ENCODE measurements at places on chromosomes 1 and 21.

GRCh38 chr1:8822373-8823294 lies 5.2 kb upstream of the RERE start:
- peak; percentile 94 for DNase-seq

- no peak for DNase-seq
These were observed 40.9 kb downstream of the SMYD2 start for GRCh38 chr1:214321705-214322453.

- peak; percentile 39 for DNase-seq
These were observed 28.7 kb downstream of the KCNA3 start for GRCh38 chr1:110645821-110646735.

DNA sequence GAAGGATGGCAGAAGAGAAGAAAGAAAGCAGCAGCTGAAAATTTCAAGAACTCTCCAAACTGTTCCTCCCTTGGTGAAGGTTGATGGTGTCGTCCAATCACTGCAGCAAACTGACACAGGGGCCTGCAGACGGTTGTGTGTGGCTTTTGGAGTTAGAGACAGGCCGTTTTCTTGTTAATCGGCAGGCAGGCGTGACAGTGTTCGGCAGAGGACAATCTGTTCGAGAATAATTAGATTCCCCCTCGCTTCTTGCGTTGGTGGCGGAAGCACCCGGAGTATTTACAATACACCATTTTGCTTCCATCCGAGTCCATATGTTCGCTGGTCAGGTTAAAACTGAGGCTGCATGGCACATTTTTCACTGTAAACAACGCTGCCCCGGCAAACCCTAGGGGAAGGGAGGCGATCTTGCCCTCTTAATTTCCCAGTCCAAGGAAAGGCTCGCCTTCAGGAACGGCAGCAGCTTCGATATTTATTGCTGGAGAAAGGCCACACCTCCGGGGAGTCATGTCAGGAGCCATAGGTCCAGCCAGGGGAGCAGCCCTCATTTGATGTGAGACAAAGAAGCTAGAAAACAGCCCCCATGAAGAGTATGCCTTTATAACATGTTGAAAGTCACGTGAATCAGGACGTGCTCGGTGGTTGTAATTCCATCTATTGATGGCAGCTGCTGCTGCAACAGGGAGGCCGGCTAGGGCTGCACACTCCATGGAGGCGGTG lies 360.1 kb downstream of the SMYD3 start:
- DNase-seq: no peak

- DNase-seq: no peak
These were observed 597 bp upstream of the TRAF3IP3 start for GRCh38 chr1:209755256-209755655.

- no peak for DNase-seq
These were observed 15.8 kb upstream of the PLA2G2C start for GRCh38 chr1:20202166-20202565.

DNA sequence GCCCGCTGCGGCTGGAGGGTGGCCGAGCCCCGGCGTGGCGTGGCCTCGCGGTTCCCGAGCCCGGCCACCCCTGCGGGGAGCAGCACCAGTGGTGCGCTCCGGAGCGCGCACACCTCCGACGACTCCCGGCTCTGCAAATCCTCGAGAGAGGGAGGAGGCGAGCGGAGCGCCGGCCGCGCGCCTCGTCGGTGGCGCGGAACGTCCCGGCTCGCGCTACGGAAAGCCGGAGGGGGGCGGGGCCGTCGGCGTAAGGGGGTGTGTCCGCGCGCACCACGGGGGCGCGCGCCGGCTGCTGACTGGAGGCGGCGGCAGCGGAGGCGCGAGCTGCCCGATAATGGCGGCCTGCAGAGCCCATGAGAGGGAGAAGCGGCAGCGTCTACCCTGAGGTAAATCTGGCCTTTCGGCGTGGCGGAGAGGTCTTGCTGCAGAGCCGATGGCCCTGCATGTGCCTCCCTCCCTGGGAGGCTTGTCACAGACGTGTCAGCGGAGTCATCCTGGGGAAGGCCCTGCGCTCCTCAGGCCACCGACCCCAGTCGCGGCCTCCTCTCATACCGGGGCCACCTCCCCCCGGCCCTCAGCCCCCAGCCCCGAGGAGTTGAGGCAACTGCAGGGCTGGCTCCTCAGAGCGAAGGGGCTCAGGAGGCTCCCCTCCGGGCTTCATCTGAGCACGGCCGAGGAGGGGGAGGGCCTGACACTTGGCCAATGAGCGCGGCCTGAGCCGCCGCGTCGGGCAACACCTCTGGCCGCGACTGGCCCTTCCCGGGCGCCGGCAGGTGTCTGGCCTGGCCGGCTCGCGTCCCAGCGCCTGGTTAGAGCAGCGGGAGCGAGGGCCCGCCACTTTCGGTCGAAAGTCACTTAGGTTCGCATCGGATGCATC lies at the start of gene PDIK1L:
TSS of gene PDIK1L (plus strand) at position 295 of the 877 bp plus-strand sequence. CDS start 2,485 bp downstream, outside the sequence.
- DNase-seq: peak; percentile 96

DNA sequence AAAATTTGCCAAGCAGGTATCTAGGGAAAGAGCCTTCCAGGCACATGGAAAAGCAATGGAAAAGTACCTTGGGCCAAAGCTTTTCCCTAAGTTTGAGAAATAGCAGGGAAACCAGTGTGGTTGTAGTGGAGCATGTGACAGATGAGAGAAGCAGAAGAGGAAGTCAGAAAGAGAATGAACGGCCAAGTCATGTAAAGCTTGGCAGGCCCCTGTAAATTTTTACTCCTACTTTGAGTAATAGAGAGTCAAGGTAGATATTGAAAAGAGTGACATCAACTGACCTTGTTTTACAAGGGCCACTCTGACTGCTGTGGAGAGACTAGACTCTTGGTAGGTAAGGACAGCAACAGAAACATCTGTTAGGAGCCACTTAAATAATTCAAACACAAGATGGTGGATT lies 180.9 kb upstream of the PRMT6 start:
- no peak for DNase-seq

- no peak for DNase-seq
These were observed 207.0 kb upstream of the VAMP3 start for GRCh38 chr1:7564137-7564536.

GRCh38 chr21:14916676-14917141 lies 148.1 kb downstream of the NRIP1 start:
- DNase-seq: peak; percentile 34

GRCh38 chr1:173893611-173894010 lies 23.5 kb downstream of the SERPINC1 start:
- DNase-seq: no peak

GRCh38 chr1:37560401-37561132 lies 3.8 kb downstream of the DNALI1 start:
- DNase-seq: no peak

GRCh38 chr1:3564921-3565831 lies 46.1 kb downstream of the MEGF6 start:
- DNase-seq: no peak

GRCh38 chr1:94438692-94439276 lies 20.6 kb downstream of the ABCD3 start:
- no peak for DNase-seq

DNA sequence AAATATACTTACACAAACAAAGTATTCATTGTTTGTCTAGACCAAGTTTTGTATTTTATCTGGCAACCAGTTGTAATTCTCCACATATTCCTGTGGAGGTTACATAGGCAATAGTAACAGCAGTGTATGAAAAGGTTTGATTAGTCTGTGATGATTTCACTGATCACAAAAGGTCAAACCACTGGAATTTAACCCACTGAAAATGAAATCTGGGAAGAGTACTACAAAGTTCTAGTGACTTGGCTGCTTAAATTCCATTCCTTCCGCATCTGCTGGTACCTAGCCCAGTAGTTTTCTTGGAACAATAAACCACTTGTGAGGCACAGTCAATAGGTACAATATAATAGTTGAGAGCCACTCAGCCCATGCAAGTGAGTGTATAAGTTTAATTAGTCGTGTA lies 205.4 kb downstream of the NFIA start:
- peak; percentile 80 for DNase-seq

DNA sequence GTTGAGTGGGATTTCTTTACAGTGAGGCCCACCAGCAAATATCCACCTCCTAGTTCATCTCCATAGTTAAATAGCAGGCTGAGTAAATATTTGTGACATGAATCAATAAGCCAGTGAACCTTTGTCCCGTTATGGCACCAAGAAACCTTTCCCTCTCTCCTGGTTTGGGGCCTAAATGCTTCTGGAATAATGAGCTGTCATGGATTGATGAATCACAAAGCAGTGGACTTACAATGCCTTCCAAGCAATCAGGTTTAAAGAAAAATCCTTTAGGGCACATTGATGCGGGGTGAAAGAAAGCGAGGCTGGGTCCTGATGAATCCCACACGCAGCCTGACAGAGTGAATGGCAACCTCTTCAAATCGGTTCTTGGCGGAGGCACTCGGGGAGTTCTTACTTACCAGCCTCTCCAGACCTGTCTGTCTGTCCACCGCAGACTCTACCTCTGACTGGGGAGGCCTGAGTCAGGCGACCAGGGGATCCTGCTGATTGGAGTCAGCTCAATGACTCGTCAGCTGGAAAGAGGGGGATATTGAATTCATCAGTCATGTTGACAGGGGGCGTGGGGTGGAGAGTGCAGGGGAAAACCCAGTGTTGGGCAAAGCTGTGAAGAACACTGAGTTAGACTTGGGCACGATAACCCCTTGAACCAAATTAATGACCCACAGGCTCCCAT lies 247.3 kb downstream of the PLPP3 start:
- peak; percentile 44 for DNase-seq

- DNase-seq: no peak
These were observed 72.7 kb upstream of the JAK1 start for GRCh38 chr1:65039066-65039465.

DNA sequence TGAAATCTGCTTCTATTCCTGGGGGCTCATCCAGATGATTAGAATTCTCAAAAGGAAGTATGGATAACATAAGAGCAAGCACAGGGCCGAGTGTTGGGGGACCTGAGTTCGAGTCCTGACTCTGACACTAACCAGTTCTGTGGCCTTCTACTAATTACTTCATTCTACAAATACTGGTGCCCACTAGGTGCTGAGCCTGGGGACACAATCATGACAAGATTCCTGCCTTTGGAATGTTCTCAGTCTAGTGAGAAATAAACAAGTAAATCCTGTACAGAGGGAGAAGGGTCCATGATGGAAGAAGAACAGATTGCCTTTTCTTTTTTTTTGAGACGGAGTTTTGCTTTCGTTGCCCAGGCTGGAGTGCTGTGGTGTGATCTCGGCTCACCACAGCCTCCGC lies 2.2 kb upstream of the NUAK2 start:
- no peak for DNase-seq

DNA sequence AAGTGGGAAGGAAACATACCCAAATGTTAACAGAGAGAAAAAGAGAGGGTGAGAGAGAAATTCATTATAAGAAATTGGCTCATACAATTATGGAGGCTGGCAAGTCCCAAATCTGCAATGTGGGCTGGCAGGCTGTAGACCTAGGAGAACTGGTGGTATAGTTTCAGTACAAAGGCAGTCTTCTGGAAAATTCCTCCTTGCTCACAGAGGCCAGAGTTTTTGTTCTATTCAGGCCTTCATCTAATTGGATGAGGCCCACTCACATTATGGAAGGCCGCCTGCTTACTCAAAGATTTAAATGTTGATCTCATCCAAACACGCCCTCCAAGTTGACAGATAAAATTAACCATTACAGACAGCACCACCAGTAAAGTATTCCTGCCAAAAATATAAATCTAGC lies 36.1 kb upstream of the CAPZB start:
- DNase-seq: no peak

GRCh38 chr1:92502247-92502646 lies 15.5 kb upstream of the GFI1 start:
- peak; percentile 68 for DNase-seq

GRCh38 chr1:42767510-42768000 lies 506 bp downstream of the C1orf50 start:
- DNase-seq: no peak

DNA sequence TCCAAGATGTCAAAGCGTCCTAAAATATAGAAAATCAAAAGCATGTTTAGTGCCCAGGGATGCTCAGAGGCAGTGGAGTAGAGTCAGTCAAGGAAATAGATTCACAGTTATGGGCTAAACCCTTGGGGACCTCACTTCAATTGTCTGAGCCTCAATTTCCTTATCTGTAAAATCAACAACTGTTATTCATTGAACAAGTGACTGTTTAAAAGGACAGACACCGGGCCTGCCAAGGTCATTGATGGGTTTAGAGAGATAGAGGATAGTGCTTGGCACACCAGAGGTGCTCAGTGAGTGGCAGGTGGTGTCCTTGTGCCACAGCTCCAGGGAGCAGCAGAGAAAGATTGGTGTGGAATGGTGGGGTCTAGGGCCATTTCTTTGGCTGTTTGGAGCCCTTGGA lies 12.8 kb downstream of the PLA2G5 start:
- DNase-seq: no peak

GRCh38 chr1:224377676-224378006 lies 21.0 kb downstream of the CNIH4 start:
- peak; percentile 10 for DNase-seq
